ENCODE measurements at places on chromosomes 3 and 15.
A peak's percentile ranks its signal among the peaks of the same experiment; 100 is the strongest.

GRCh38 chr3:134752761-134753461, 42.1 kb upstream of the EPHB1 start:
- DNase-seq = no peak

DNA sequence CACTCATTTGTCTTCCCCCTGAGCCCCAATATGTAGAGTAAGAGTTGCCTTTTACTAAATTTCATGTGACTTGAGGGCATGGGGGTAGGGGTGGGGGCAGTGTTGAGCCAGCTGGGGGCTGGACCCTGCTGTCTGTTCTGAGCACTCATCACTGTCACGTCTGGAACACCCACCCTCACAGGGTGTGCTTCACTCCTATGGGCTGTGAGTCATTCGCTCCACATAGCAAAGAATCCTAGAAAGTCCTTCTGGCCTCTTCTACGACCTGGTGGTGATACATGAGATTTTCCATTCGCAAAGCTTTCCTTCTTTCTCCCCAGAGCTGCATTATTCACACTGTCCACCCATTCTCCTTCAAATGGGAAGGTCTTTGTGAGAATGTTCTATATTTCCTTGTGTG, 43.6 kb upstream of the MGLL start:
- DNase-seq = peak; percentile 72

DNA sequence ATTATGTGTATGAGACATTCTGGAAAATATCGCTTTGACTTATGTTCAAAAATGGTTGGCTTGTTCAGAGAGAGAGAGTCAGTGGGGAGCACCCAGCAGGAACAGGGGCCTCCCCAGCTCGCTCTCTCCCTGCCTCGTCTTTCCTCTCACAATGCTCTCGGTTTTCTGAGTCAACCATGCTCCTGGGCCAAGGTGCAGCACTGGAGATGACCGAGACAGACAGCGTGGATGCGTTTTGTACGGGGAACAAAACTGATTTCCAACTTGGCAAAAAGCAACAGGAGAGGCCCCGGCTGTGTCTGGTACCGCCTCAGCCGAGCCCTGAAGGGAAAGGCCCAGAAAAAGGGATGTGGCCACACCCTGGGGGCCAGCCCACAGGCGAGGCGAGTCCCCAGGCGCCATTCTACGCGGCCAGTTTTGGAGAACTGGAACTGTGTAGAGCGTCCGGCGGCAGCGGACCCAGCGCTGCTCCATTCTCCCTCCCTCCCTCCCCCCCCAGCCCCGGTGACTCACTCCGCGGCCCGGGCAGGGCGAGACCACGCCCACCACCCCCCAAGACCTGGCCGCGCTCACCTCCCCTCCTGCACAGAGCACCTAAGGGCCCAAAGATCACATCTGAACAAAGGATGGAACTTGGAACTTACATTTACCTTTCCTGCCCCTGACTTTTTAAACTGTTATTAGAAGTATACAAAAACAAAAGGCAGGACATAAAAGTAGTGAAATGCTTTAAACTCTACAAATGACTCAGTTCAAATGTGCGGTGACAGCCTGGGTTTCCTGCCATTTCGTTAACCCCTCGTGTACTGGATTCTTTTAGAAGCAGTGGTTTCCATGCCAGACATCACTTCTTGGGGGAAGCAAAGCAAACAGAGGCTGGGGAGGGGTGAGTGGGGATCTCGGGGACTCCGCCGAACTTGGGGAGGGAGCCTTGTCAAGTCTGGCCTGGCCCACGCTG, 12.7 kb downstream of the ATP10A start:
- DNase-seq = peak; percentile 95

DNA sequence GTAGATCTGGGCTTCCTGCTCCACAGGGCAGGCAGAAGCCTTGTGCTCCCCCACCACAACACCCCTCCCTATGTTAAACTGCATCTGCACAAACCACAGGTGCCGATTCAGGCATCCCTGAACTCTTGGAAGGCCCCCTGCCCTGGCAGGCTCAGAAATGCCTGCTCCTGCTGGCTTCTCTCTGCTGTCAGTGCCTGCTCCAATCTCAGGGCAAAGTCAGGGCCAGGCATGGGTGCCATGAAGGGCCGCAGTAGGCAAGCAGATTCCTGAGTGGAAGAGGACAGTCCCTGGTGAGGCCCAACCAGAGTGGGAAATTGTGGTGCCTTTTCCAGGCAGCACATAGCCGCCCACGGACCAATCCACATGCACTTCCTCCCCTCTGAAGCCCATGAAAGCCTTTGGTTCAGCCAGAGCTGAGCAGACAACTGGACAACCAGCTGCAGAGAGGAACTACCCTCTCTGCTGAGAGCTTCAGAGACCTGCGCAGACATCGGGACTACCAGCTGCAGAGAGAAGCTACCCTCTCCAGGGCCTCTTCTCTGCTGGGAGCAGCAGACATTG, 13.6 kb downstream of the PRR20G start:
- DNase-seq = no peak

- peak; percentile 2 for DNase-seq
Observed at GRCh38 chr3:180875124-180875698, 37.3 kb upstream of the FXR1 start.

DNA sequence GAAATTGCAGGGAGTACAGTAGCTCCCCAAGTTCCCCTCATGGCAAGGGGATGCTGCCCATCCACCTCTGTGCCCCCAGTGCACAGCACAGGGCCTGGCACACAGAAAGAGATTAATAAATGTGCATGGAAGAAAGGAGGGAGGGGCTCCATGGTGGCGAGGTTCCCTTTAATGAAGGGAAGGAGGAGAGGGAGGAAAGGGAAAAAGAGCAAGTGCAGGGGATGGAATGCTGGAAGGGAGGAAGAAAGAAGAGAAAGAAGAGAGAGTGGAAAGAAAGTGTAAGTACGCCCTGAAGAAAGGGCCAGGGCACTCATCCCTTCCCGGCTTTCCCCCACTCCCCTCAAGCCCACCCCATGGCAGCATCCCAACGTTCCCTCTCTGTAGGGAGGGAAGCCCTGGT, 1.5 kb upstream of the VIPR1 start:
- no peak for DNase-seq

- DNase-seq = peak; percentile 97
Observed at GRCh38 chr15:68384451-68385239, 47.3 kb downstream of the ITGA11 start.

DNA sequence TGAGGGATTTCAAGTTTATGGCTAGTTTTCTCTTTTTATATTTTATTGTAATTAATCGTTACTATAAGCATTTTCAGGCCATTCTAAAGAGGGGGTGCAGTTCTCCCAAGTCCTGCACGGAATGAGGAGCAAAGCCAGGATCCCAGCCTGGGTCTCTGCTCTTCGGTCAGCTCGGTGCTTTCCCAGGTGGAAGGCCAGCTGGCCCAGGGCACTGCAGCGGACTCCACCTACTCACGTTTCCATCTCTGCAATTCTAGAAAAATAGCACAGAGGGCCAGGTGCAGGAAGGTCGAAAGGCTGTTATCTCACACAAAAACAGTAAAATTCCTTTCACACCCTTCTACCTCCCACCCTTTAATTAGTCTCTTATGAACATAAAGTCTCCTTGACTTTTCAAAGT, 59.5 kb upstream of the HES1 start:
- DNase-seq = no peak

DNA sequence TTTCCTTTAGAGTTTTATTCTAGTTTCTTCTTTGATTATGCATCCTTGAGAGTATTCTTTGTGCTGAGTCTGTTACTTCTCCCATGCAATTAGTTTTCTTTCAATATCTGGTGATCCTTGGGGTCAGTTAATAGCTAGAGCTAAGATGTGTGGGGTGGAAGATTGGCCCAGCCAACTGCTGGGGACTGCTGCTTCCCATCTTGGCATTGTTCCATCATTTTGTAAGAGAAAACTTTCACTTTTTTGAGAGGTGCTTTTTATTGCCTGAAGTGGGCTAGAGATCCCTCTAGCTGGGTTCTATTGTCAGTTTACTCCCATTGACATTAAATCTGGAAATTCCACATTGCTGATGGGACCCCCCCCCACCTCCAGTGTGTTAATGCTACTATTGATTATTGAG, 15.4 kb downstream of the BCL2L10 start:
- no peak for DNase-seq

GRCh38 chr3:146577662-146578061, 27.5 kb downstream of the PLSCR5 start:
- DNase-seq = peak; percentile 50

DNA sequence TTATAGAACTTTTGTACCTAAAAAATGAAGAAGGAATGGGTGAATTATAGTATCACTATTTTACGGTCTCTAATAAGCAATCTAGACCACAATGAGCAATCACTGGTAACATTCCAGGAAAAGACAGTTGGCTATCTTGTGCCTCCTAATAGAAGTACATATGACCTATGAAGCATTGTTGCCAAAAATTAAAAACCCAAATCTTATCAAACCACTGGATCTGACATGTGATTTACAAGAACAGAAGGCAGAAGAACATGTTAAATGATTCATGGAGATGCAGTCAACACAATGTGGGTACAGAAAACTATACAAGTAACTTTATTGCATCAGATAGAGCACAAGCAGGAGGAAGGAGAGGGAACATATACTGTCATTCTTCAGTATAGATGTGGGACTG, 14.5 kb upstream of the HYKK start:
- no peak for DNase-seq

DNA sequence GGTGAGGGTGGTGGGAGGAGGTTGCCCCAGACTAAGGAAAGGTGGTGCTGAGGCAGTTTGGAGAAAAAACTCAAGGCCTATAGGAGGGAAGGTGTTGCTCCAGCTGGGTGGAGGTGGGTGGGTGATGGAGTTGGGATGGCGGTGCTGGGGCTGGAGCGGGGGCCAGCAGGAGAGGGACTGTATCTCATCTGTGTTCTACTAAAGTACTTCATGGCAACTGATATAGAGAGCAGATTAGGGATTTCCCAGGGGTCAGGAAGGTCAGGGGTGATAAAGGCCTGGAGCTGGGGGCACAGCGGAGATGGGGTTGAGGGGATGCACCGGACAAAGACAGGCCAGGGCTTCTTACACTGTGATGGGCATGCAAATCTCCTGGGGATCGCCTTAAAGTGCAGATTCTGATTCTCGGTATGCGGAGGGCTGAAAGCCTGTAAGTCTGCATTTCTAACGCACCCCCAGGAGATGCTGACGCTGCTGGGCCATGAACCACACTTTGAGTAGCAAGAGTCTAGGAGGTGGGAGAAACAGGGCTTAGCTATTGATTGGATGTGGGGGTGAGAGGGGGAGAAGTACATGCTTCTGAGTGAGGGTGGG, 4.2 kb downstream of the KLHL40 start:
- no peak for DNase-seq

- peak; percentile 96 for DNase-seq
Observed at GRCh38 chr3:170908235-170909116, at the start of gene EIF5A2. TSS of gene EIF5A2 (minus strand) at chr3:170908637. CDS start at chr3:170907806, 831 bp downstream.

Data from fibroblast of skin of back (primary cell).